Aorta (tissue), 5 donors: ENCODE measurements at places on chromosomes 13 and 19.

DNA sequence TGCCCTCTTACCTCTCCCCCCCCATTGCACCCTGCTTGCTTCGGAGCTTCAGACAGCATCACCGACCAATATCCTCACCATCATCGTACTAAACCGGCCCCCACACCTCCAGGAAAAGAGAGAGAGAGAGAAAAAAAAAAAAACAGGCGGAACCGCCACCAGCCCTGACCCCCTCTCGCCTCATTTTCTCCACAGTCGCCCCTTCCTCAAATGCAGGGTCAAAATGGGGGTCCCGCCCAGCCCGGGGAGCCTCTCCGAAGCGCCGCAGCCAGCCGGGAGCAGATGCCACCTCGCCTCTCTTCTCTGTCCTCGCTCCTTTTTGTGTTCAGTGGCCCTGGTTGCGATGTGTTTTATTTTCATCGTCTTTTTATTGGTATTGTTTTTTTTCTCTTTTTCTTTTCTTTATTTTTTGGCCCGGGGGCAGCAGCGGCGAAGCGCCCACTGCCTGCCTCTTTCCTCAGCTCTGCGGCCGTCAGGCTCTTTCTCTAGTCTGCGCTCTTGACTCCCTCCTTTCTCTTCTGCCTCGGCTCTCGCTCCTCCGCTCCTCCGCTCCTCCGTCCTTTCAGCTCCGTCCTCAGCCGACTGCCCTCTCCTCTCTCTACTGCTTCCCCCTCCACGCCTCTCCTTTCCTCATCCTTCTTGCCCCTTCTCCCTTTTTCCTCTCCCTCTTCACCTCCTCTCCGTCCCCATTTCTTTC, 41.4 kb downstream of the DEDD2 start:
- DNase-seq, result no peak

GRCh38 chr13:38647312-38647711, 39.6 kb upstream of the FREM2 start:
- DNase-seq, result no peak

DNA sequence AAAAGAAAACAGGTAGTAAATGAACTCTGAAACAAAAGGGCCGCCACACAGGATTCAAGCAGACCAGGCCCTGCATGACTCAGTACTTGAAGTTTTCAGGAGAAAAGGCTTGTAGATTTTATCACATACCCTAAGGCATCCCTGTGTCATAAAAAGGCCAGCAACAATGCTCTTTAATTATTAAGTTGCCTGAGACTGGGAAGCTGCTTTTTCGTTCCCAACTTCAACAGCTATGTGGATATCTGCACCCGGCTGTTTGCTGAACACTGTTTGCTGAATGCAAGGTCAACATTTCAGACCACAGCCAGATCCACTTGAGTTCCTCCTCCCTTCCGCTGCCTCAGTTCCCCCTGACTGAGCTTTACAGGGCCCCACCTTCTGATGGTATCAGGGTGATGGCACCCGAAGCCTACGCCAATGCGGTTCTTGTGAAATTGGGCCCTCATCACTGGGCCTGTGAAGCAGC, 6.1 kb upstream of the ECH1 start:
- no peak for DNase-seq

GRCh38 chr13:109744512-109745051, 41.8 kb downstream of the IRS2 start:
- DNase-seq, result no peak

GRCh38 chr13:45909089-45909488, 57.5 kb upstream of the SIAH3 start:
- DNase-seq, result no peak

- no peak for DNase-seq
Observed at GRCh38 chr13:106596275-106596937, 28.5 kb upstream of the ARGLU1 start.

- peak; percentile 85 for DNase-seq
Observed at GRCh38 chr19:1068009-1069001, 1.3 kb downstream of the ARHGAP45 start.

- no peak for DNase-seq
Observed at GRCh38 chr13:42864952-42865767, 83.8 kb downstream of the FAM216B start.

GRCh38 chr13:32087955-32088747, 56.6 kb downstream of the FRY start:
- DNase-seq, result no peak

DNA sequence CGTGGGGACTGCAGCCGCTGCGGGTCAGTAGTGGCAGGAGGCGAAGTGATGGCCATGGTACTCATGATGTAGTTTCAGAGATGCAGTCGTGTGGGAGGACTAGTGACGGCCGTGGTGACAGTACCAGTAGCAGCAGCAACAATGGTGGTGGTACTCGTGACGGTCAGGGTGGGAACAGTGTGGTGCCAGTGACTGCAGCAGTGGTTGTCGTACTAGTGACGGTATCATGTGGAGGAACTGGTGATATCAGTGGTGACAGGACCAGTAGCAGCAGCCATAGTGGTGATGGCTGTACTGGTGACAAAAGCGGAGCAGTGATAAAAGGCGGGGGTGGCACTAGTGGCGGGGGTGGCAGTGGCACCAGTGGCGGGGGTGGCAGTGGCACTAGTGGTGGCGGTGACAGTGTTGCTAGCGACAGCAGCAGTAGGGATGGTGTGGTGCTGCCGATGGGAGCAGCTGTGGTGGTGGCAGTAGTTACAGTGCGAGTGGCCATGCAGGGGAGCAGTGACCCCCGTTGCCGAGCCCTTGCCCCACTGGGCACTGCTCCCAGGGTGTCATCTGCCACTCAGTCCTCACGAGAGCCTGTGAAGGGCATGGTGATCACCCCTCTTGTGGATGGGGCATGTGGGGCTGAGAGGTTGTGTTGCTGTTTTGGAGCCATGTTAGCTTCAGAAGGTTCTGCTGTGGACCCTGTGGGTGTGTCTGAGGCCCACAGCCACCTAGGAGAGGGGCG, 22.7 kb downstream of the ADPRHL1 start:
- no peak for DNase-seq

DNA sequence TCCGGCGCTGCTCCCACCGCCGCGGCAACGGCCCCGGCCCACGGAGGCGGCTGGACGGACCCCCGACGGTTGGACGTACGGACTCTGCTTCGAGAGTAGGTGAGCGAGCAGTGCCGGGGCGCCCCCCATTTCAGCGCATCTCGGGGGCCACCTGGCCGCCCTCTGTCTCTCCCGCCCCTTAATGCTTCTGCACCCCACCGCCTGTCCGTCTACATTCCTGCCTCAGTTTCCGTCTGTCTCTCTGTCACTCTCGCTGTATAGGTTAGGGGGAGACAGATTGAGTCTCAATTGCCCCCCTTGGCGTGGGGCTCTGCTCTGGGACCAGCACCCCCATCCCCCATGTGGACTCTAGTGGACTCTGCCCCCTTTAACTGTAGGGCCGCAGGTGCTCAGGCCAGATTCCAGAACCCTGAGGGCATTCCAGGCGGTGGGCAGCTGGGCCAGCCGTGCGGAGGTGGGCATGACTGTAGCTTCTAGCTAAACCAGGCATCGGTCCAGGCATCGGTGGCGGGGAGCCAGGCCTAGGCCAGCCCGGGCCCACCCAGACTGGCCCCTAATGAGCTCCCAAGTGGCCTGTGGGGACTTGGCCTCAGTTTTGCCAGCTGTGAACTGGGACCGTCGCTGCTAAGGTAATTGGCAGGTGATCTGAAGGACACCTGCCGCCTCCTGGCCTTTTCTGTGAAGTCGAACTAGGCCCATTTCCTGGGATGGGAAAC, 373 bp downstream of the TNFAIP8L1 start:
- DNase-seq, result peak; percentile 64

DNA sequence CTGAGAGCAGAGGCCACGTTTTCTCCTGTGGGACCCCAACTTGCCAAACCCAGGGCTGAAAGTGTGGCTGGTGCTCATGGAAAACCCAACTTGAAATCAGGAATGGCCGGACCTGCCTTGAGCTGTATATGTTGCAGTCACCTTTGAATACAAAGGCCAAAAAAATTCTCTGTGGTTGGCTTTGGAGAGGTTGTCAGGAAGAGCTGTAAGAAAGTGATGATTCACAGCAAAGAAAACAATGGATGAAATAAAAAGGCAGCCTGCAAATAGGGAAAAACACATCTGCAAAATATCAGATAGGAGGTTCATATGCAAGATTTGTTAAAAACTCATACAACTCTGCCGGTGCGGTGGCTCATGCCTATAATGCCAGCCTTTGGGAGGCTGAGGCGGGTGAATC, 715.8 kb downstream of the UQCRFS1 start:
- DNase-seq, result no peak

- peak; percentile 89 for DNase-seq
Observed at GRCh38 chr19:40687525-40688016, 2.9 kb downstream of the NUMBL start.

GRCh38 chr19:48899781-48900476, at the start of gene NUCB1:
TSS of gene NUCB1 (plus strand) at chr19:48900312. CDS start at chr19:48900797, 485 bp downstream.
- peak; percentile 100 for DNase-seq
